BJ (cell line): ENCODE measurements at places on chromosomes 7 and 10. TPM values are rescaled to one million over a fixed set of nuclear protein-coding genes. Genes with fewer than 3 reads are reported as not detected.

GRCh38 chr10:72702868-72703581 is 11.1 kb downstream of the MCU start:
- no peak for DNase-seq

DNA sequence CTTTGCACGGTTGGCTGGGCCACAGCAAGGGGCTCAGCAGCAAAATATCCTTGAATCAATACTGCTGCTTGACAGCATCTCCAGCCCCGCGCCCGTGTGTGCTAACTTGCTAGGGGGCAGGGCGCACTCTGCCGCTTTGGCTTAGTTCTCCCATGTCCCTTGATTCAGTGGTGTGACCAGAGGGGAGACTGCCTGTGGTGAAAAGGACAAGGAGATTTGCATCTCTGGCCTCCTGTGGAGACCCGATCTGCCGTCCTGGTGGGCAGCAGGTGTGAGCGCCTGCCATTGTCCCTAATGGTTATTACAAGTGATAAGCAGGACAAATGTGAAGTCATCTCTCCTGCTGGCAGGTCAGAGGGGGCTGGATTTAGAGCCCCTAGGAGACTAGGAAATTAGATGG is 500.2 kb upstream of the GALNT17 start:
- DNase-seq: no peak

- no peak for DNase-seq
These were observed 117.5 kb downstream of the CAMK1D start for GRCh38 chr10:12466704-12467305.

GRCh38 chr7:148045521-148045920 is 545.0 kb upstream of the C7orf33 start:
- DNase-seq: no peak

DNA sequence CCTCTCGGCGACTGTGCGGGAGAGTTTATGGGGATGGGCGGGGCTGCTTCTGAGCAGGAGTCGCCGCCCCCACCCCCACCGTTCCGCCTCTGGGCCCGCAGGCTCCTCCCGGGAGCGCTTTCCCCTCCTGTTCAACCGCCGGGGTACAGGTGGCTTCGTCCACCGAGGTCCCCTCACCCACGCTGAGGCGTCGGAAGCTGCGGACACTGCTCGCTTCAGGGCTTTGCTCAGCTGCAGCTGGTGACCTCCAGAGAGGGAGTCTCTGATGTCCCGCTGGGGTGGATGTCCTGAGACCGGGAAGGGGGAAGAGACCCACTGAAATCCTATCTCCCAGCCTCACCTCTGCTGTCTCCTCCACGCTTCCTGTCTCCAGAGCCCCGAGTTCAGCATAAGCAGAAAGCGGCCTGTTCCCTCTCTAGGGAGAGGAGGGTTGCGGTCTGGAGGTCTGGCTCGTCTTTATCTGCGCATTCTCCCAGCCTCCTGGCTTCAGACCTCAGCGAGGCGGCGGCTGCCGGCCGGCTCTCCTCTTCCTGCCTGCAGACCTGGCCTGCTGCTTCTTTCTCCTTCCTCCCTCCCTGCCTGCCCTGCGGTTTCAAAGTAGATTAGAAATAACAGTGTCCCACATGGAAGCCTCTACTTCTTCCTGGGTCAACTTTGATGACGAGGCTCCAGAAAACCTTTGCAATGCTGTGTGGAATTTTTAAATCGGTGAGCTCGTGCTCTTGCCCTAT is 1.8 kb downstream of the CYP2E1 start:
- no peak for DNase-seq

- no peak for DNase-seq
These were observed 2.9 kb downstream of the AKR1D1 start for GRCh38 chr7:138079137-138079536.

DNA sequence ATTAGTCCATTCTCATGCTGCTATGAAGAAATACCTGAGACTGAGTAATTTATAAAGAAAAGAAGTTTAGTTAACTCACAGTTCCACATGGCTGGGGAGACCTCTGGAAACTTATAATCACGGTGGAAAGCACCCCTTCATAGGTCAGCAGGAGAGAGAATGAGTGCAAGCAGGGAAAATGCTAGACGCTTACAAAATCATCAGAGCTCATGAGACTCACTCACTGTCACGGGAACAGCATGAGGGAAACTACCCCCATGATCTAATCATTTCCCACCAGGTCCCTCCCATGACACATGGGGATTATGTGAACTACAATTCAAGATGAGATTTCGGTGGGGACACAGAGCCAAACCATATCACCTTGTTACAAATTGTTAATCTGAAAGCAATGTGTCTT is 15.8 kb downstream of the TAS2R39 start:
- DNase-seq: no peak

DNA sequence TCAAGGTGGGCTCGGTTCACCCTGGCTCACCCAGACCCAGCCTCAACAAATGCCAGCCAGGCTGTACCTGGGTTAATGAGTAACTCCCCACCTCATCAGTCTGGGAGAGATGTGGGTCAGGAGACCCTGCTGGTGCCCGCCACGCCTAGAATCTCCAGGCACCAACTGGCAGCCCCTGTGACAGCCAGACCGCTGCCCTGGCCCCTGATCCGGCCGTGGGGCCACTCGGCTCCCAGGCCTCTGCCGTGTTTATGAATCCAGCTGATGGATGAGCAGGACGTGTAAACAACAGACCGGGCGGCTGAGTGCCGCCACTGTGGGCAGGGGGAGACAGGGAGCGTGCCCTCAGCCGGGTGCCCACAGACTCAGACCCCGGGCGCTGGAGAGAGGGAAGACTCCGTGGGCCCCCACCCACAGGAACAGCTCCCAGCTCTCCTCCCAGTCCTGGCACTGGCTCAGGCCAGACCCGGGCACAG is 34.0 kb upstream of the PDGFA start:
- no peak for DNase-seq

- no peak for DNase-seq
These were observed 54.3 kb downstream of the SPDYE5 start for GRCh38 chr7:75546237-75547015.

GRCh38 chr7:103972779-103973434 is 16.6 kb downstream of the RELN start:
- DNase-seq: no peak

DNA sequence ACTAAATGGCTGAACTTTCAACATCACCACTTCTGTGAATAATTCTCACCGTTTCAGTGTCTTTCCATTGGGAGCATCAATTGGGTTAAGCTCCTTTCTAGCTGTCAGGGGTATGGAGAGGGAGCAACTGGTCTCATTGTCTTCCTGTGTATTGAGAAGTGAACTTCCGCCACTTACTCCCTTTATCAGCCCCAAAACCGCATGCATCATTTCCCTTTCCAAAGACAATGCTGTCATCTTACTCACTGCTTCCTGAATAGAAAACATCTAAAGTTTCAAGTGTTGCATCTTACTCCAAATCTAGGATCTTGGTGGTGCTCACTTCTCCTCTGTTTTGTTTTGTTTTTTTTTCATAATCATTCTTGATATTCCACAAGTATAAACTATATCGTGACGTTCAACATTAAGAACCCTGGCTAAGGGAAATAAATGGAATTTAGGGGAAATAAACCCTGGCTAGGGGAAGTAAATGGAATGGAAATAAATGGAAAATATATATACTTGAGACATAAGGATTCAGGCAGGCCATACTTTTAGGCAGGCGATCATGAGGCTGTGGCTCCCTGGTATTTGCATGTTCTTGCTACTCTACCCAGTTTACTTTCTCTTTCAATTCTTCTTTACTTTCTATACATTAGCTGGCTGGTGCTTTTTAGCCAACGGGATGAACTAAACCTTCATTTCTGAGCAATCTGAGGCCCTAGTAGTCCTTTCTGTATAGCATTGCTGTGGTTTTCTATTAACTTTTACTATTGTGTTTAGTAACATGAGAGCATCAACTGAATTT is 371.9 kb downstream of the BMPER start:
- DNase-seq: no peak

DNA sequence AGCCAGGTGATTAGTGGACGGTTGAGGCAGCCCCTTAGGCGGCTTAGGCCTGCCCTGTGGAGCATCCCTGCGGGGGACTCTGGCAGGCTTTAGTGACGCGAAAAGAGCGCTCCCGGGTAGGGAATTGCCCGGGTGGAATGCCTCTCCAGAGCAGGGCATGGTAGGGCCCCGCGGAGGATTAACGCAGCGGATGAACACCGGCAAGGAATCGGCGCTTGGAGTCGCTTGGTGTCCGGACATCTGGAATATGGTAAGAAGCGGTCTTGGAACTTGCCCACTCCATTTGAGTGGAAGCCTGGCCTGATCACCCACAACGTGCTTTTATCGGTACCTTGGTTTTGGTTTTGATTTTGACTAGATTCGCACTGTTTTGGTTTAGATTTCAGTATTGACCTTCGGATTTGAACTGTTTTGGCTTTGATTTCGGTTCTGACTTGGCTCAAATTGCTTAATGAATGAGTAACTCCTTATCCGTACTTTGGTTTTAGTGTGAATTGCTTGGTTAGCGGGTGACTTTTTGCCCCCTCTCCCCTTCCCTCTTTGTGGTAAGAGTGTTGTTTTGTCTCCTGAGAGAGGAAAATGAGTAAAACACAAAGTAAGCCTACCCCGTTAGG is 24.2 kb upstream of the CHST3 start:
- no peak for DNase-seq

GRCh38 chr7:35366167-35367155 is 112.6 kb upstream of the TBX20 start:
- no peak for DNase-seq

- peak; percentile 46 for DNase-seq
These were observed 66.2 kb upstream of the ARID5B start for GRCh38 chr10:61835069-61835945.

- no peak for DNase-seq
These were observed 10.3 kb upstream of the IFIT1B start for GRCh38 chr10:89367529-89367928.

DNA sequence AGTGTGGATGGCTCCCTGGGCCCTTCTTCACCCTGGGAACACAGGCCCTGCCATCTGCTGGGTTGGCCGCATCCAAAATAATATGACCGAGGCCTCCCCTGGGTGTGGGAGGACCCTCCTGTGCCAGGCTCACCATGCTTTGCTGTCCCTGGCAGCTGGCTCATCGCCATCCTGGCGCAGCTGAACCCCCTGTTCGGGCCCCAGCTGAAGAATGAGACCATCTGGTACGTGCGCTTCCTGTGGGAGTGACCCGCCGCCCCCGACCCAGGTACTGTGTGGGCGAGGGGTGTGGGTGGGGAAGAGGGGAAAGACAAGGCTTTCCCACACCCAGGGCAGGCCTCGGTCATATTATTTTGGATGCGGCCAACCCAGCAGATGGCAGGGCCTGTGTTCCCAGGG is 4.8 kb downstream of the ATP6V0E2 start:
- no peak for DNase-seq

DNA sequence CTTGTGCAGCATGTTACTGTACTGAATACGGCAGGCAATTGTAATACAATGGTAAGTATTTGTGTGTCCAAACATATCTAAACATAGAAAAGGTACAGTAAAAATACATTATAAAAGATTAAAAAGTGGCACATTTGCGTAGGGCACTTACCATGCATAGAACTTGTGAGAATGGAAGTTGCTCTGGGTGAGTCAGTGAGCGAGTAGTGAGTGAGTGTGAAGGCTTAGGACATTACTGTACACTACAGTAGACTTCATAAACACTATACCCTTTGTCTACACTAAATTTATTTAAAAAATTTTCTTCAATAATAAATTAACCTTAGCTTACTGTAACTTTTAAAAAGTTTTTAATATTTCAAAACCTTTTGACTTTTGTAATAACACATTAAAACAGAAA is 37.5 kb downstream of the BPGM start:
- no peak for DNase-seq

GRCh38 chr10:50410066-50410811 is 158.9 kb upstream of the ASAH2 start:
- DNase-seq: no peak

DNA sequence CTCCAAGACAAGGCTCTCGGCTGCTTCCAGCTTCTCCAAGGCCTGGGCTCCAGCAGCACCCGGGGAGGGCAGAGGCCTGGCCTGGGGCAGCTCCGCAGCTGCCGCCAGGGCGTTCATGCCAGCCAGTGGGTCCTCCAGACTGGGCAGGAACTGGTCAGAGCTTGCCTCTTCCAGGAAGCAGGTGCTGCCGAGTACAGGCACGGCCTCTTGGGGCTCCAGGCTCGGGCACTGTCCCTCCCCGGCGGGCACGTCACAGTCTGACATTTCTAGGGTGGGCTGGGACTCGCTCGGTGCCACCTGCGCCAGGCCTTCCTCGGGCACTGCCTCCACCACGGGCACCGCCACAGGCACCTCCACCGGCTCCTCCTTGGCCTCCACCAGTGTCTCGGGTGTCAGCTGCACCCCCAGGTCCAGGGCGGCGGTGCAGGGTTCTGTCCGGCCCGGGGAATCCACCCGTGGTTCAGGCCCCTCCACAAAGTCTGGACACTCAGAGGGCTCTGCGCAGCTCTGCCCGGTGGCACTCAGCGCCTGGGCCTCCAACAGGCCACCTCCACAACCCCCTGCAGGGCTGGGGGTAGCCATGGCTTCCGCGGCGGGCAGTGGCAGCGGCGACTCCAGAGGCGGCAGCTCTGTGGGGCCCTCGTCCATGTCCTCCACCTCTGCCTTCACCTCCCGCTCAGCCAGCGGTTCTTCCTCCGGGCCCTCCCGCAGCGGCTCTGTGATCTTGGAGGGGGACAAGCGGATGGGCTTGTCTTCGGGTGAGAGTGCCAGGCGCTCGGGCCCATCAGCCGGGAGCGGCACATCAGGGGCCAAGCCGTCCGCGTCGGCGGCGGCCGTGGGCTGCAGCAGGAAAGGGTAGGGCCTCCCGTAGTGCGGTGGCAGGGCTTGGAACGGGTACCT is 52.9 kb downstream of the TNRC18 start:
- DNase-seq: no peak

DNA sequence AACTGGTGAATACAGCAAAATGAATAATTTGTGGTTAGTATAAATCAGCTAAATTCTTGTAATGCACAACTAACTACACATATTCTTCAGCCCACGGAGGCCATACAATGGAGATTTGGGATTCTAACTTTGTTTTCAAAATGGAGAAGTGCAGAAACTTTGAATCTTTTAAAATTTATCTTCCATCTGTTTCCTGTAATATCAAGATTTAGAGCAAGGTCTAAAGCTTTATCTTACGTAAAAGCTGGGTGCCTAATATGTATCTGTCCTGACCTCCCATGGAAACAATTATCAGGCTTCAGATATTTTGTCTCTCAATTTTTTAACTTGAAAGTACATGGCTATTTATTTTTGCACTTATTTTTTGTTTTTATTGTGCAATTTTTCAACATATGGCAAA is 5.0 kb upstream of the AHR start:
- no peak for DNase-seq

GRCh38 chr10:27714349-27714748 is 31.3 kb downstream of the MKX start:
- no peak for DNase-seq

GRCh38 chr10:29691564-29692072 is 56.8 kb upstream of the SVIL start:
- no peak for DNase-seq

DDC gene
- not detected in 2 replicates for polyA plus RNA-seq

NFE2L3 gene
- polyA plus RNA-seq: 2.6 and 6.5 TPM in 2 replicates

ARMC3 gene
- polyA plus RNA-seq: not detected in 2 replicates

BMPR1A gene
- polyA plus RNA-seq: 21.4 and 39.6 TPM in 2 replicates

MMD2 gene
- polyA plus RNA-seq: not detected in 2 replicates

LRRD1 gene
- 0.06 TPM in 1 of 2 replicates, not detected in the other for polyA plus RNA-seq

ERVW-1 gene
- not detected in 2 replicates for polyA plus RNA-seq

ECHS1 gene
- polyA plus RNA-seq: 41.7 and 63.9 TPM in 2 replicates

KCP gene
- polyA plus RNA-seq: 0.02 TPM in 1 of 2 replicates, not detected in the other

BEND7 gene
- 4.5 and 4.6 TPM in 2 replicates for polyA plus RNA-seq

USP54 gene
- 13.7 and 13.9 TPM in 2 replicates for polyA plus RNA-seq
